ENCODE measurements at places on chromosomes 4 and X.
A peak's percentile ranks its signal among the peaks of the same experiment; 100 is the strongest.

DNA sequence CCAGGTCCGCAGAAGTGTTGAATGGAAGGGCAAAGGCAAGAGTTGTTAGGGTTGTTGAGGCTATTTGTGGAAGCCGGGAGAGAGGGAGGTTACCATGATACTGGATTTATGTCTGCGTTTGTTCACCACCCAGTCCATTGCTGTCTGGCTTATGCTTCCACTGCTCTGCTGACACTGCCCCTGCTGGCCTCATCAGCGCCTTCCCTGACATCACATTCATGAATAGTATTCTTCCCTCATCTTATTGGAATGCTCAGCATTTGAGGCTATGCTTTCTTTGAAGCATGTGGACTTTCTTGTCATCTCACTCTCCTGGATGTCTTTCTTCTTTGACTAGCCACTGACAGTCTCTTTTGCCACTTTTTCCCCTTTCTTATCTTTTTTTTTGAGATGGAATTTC is 10.3 kb downstream of the GNL3L start:
- DNase-seq = no peak

DNA sequence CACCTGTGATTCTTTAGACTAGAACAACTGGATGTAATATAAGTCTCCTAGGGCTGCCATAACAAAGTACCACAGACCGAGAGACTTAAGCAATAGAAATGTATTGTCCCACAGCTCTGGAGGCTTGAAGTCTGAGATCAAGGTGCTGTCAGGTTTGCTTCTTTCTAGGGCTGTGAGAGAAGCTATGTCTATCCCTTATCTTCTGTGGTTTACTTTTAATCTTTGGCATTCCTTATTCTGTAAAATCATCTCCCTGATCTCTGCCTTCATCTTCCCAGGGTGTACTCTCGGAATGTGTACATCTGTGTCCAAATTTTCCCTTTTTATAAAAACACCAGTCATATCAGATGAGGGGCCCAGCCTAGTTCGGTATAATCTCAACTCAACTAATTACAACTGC is 10.3 kb upstream of the HOPX start:
- no peak for DNase-seq

DNA sequence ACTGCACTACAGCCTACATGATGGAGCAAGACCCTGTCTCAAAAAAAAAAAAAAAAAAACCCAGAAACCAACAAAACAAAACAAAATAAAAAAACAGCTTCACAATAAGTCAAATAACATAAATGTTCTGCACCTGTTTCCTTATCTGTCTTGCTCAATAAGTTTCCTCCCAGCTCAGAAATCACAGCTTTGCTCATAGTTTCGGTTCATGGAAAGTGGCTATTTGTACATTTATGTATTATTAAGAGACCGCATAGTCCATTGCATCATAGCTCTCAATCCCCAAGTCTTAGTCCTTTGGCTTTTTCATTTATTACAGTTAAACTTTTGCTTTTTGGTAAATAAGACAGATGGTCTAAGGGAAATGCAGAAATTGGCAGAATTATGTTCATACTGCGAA is 24.4 kb upstream of the CFAP299 start:
- DNase-seq = no peak

DNA sequence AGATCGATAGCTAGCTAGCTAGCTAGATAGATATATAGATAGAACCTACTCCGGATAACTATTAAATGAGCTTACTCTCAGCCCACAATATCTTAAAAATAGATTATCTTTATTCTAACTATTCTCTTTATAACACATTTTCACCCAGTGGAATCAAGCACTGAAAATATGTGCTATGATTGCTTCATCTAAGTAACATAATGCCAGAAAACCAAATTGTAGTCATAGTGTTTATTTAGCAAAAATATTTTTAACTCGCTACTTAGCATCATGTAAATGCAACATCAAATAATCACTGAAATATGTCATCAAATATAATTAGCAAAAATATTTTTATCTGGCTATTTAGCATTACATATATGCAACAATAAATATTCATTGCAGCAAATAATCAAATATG is 1.5 kb downstream of the TMEM156 start:
- no peak for DNase-seq

- DNase-seq = peak; percentile 79
Measured at GRCh38 chrX:72238721-72239475, at the start of gene ERCC6L. TSS of gene ERCC6L (minus strand) at chrX:72239027. CDS start at chrX:72238911, 116 bp downstream.

DNA sequence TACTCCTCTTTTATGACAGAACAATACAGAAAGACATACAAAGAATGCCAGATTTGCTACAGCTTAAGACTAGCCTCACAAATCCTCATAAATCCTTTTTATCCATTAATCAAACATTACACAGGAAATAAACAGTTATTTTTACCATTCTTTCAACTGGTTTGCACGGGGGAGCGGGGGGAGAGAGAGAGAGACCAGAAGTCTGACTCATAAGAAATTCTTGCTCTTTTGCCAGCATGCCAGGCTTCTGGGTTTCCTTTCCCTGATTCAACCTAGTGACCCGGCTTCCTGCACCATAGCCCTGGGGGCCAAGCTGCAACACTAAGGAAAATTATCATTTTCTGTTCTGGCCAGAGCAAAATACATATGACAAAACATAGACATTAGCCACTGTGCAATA is 6.8 kb upstream of the RRAGB start:
- DNase-seq = peak; percentile 40

Measured in common myeloid progenitor, CD34-positive (primary cell).